ENCODE measurements at places on chromosomes 2 and 18.

GRCh38 chr18:27662537-27662936 is 477.4 kb upstream of the CHST9 start:
- DNase-seq = no peak

- no peak for DNase-seq
Observed at GRCh38 chr18:59202258-59202820, 17.6 kb upstream of the GRP start.

DNA sequence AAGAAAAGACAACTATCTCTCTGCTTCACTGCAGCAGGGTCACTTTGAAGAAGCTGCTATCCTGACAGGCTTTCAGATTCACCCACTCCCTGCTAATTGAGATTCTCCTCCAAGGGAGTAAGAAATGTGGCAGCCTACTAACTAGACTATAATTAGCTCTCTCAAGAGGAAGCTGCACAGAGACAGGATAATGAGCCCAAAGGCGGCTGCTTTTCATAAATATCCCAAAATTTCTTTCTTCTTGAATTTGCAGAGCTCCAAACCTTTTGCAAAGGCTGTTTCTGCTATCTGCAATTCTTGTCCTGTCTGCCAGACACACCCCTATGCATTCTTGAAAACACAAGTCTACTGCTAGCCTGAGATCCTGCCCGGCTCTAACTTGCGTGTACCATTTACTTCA is 54.0 kb upstream of the RNU4ATAC start:
- no peak for DNase-seq

- DNase-seq = no peak
Observed at GRCh38 chr18:56505971-56506370, 132.4 kb downstream of the TXNL1 start.

GRCh38 chr2:216302981-216303676 is 69.2 kb downstream of the MARCHF4 start:
- DNase-seq = no peak

DNA sequence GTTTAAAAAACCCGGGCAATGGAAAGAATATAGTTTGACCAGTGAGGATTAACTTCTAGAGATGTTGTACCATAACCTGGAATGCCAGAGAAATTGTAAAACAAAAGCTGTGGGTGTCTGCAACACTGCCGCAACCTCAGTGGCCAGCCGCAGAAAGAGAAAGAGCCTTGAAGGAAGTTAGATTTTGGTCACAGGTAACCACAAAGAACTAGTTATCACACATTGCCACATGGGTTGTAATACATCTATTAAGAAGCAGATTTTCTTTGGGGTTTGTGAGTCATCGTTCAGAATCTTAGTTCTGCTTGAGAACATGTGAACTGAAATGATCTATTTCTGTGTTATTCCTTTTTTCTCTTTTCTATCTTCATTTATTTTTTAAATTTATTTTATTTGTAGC is 222.9 kb upstream of the AGAP1 start:
- no peak for DNase-seq

DNA sequence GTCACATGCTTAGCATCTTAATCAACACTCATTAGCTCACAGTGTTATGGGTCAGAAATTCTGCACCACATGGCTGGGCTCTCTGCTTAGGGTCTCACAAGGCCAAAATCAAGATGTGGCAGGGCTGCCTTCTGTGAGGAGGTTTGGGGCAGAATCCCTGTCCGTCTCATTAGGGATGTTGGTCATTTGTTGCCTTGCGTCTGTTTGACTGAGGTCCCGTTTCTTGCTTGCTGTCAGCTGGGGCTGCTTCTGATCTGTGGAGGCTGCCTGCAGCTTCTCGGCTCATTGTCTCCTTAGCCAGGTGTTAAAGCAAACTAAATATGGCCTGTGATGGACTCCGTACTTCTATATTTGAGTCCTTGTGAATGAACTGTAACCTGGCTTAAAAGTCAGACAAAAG is 146.5 kb downstream of the NDUFA10 start:
- DNase-seq = no peak

DNA sequence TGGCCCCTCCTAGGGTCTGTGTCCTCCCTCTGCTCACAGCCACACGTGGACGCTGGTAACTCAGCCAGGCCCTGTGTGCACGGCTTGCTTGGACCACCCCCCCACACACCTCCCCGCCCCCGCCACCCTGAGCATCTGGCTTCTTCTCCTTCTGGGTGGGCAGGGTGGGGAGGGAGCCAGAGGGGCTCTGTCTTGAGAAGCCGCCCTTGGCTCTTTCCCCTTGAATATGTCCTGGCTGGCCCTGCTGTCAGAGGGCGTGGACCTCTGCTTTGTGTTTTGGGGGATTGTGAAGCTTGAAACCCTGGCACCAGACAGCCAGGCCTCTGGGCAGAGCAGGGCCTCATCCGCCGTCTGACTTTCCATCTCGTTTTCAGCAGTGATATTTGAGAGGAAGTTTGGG is 72.1 kb downstream of the GLI2 start:
- DNase-seq = no peak

GRCh38 chr18:56240405-56240804 is 398.0 kb downstream of the TXNL1 start:
- DNase-seq = no peak

DNA sequence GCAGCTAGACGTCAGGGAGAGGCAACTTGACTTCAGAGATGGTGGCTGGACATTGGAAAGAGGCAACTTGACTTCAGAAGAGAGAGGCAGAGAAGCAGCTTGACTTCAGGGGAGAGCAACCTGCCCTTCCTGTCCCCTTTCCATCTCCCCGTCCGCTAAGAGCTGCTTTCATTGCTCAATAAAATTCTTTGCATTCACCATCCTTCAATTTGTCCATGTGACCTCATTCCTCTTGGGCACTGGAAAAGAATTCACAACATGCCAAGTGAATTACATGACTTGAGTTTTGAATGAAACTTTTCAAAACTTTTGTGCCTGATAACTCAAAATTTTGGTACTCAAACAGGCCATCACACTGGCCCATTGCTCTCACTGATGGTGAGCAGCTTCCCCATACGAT is 158.9 kb downstream of the DPP4 start:
- DNase-seq = no peak

DNA sequence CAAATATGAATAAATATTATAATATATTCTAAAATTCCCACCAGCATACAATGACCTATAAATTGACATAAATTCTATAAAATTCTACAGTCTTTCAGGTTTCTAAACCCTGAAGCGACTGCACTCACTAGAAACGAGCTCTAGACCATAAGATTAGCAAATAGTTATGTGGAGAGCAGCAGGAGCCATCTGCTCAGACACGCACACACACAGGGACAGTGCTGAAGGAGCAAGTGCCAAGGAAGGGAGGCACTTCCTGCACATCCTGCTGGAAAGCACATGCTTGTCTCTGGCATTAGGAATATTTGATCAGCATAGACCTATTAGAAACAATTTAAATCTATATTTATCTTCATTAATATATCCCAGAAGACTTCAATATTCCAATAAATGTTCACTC is 713.9 kb upstream of the CDH2 start:
- no peak for DNase-seq

DNA sequence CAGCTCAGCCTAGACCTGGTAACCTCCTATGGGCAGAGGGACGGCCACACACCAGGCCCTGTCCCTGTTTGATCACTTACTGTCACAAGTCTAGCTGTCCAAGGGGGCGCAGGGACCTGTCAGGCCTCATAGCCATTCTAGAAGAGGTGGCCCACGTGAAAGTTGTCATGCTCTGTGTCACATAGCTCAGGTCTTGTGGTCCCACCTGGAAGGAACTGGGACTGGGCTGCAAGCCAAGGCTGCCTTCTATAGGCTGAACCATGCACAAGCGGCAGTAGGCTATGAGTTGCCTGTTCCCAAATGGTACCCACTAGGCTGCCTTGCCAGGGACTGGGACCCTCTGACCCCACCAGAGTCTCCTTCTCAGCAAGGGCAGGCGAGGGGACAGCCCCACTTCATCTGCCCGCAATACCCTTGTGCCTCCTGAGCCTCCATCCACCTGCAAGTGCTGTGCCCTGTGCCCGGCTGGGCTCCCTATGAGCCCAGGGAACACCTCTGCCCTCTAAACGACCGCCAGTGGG is 177.5 kb downstream of the ANAPC1 start:
- DNase-seq = no peak

DNA sequence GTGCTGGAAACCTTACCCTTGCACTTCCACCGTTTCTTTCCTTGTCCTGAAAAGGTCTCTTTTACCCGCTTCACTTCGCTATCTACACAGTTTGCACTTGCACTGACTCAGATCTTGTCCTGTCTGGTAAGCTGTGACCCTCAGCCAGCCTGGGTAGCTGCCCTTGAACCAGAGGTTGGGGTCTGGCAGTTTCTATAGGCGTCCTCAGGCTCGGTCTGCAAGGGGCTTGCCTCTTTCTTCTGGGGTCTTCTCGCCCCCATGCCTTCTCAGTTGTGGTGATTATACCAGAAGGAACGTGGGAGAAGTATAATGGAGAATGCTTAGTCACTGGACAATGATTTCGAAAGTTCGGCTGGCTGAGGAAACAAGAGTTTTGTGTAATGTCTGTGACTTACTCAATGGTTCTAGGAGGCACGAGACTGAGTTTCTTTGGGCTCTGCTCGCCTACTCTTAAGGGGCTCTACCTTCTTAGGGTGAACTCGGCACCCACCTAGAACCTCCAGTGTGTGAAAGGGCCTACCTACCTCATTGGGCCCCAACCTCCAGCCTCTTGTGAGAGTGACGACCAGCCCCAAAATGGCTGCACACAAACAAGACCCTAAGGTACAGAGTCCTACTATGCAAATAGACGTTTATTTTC is 6.9 kb upstream of the STAT1 start:
- peak; percentile 44 for DNase-seq

- peak; percentile 94 for DNase-seq
Observed at GRCh38 chr2:96146153-96146880, 1.1 kb upstream of the DUSP2 start.

DNA sequence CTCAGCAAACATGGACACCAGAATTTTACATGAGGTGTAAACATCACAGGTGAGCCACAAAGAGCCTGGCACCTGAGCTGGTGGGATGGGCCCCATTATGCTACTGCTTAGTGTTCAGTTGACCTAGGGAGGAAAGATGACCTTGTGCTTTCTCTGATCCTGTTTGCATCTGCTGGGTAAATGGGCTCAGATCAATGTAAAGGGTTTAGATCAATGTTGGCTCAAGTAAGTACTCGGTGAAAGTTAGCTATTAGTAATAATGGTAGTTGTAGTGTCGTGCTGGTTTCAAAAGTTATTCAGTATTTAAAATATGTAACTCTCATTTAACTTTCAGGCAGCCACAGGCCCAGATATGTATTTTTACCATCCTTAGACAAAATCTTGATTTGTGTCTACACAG is 19.8 kb downstream of the ABHD3 start:
- DNase-seq = no peak

DNA sequence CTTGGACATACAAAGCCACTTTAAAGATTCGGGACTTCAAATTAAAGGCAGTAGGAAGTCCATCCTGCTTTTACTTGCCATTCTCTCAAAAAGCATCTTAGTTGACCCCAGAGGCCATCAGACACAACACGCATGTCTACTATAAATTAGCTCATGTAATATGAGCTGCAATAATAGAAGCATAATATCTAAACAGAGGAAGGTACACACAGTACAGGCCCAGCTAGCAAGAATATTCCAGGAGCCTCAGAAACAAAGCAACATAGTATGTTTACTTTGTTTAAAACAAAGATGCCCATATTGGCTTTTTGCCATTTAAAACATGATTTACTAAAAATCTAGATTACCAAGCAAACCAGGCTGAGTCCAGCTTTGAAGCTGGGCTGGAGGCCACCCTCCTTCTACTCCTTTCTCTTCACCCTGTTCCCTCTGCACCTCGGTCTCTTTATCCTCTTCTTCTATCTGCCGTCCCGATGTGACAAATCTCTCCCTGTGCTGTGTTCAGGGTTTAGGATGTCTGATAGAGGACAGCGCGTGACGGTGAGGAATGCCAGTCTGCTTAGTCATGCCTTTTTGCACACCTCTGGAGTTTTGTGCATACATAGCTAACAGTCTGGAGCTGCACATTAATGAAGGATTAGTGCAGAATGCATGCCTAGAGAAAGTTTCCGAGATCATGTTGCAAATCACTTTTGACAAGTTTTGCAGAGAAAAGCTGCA is 28.2 kb downstream of the DTNA start:
- DNase-seq = no peak

- no peak for DNase-seq
Observed at GRCh38 chr2:95314964-95315611, 17.9 kb downstream of the KCNIP3 start.

All from CD4-positive, CD25-positive, alpha-beta regulatory T cell (primary cell).